ENCODE measurements at places on chromosomes 1 and 21.

GRCh38 chr1:44284184-44284583 lies 70.9 kb downstream of the ERI3 start:
- no peak for DNase-seq

GRCh38 chr1:22976461-22977243 lies 4.0 kb upstream of the LACTBL1 start:
- DNase-seq: peak; percentile 76

DNA sequence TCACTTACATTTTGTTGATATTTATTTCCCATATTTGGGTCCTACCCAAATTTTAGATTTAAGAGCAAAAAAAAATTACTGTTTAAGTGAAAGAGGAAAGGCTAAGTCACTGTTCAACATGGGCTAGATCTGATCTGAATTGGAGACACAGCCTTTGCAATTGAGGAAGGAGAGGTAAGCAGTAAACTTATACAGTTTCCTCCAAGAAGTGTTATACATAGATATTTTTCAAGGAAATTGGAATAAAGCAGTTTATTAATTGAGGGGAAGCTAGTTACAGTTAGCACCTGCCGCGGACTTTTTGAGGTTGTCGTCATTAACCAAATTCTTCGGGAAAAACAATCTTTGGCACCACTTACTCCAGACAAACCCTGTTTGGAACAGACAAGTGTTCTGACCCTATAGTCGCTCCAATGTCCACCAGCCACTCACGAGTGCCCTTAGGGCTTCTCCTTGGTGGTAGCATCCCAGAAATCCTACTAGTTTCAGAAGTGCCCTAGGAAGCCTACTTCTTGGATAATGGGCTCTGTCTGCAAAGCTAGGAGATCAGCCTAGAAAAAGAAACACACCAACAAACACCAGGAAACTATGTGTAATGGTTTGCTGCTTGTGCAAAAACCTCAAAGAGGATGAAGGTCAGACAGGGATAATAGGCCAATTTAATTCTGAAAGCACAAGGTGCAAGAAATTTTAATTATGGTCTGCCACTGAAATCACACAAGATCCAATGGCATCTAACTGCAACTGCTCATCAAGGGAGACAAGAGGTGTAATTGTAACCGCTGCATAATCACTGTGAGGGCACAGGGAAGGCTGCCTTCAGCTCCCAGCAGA lies 2.5 kb downstream of the WLS start:
- DNase-seq: no peak

DNA sequence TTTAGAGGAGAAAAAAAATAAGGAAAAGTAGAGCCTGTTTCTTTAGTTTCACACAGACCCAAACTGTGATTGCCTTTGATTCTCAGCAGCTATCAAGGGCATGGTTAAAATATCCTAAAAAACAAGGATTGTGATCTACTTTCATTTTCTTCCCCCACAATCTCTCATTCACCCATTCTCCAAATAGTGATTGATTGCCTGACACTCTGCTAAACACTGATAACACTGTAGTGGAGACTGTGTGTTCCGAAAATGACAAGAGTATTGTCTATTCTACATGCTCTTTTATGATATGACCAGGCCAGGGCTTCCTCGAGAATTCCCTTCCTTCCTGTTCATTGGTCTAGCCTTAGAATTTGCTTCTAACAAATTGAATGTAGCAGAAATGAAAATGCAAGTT lies 40.2 kb downstream of the PRMT6 start:
- DNase-seq: no peak

GRCh38 chr21:45454926-45455673 lies 50.1 kb downstream of the COL18A1 start:
- DNase-seq: no peak

- no peak for DNase-seq
These were observed 167.2 kb upstream of the PTBP2 start for GRCh38 chr1:96554364-96554763.

DNA sequence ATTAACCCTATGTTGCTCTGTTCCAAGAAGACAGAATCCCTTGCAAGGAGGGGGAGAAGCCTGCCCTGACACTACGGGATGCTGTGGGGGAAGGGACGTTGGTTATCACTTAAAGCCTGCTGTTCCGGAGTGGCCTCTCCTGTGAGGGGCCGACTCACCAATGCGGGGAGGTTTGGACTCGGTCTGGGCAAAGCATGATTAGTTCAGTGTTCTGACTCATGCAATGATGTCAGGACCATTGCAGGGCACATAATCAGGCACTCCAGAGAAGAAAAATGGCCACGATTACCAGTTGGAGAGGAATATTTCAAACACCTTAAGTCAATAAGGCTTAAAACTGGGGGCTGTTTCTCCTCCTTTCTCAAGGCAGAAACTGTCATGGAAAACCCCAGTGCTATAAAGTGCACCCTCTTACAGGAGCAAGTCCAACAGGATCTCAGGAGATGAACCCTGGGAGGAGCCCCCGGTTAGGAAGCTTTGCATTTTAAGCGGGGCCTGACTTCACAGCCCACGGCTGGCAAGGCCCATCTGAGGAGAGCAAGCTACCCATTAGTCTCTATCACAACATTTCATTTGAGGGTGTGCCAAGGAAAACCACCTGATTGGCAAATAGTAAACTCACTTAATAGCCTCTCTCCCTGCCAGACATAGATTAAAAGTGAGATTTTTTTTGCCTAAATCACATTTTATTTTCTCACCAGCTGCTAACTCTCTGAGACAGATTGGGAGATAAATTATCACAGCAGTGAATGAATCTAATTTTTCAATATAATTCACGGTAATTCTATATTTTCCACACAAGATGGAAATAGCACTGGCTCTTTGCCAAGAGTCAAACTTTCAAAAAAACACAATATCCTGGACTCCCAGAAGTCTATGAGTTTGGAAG lies 202.5 kb downstream of the C1orf94 start:
- DNase-seq: no peak

DNA sequence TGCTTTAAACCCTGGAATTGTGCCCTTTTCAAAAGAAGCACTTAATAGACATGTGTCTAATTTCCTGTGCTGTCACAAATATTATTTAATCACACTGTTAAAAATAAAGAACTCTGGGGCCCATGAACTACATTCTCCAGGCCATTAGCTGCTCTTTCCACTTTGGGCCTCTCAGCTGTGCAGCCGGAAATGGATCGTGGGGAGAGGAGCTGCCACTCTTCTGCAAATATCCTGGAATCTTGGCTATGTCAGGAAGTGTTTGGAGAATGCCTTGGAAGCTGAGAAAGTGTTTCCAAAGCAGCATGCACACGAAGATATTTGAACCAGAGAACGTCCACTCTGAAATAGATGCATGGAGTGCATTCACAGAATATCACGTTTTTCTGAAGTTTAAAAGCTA lies 27.5 kb upstream of the VPS26C start:
- no peak for DNase-seq

DNA sequence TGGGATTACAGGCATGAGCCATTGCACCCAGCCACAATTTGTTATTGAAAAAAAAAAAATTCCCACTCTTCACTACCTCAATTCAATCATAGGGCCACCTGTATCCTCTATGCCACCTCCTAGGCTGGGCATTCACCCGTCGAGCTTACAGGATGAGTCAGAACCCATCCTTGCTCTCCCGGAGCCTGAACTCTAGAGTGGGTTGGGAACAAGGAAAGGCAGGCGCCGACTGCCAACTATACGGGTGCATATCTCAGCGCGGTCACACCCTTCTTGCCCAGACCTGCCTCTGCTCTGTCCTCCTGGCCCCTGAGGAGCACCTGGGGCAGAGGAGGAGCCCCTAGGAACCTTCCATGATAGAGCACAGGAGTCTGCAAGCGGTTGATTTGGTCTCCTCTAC lies 21.4 kb upstream of the LBR start:
- no peak for DNase-seq

DNA sequence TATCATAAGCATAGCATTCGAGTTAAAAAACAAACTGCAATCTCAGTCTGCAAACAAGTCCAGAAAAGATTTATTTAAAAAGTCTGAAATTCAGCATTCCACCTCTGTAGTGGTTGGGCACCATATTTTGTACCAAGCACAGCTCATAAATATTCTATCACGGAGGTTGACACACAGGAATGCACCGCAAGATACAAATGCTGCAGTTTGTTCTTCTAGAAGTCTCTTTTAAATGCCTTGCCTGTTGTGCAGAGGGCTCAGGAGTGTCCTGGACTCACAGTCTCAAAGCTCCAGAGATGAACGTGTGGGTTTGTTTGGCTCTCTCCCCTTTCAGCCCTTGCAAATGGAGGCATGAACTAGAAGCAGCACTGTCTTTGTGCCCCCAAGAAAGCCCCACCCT lies 212.4 kb upstream of the USP24 start:
- no peak for DNase-seq

- no peak for DNase-seq
These were observed 51.9 kb downstream of the IER5 start for GRCh38 chr1:181140398-181140797.

DNA sequence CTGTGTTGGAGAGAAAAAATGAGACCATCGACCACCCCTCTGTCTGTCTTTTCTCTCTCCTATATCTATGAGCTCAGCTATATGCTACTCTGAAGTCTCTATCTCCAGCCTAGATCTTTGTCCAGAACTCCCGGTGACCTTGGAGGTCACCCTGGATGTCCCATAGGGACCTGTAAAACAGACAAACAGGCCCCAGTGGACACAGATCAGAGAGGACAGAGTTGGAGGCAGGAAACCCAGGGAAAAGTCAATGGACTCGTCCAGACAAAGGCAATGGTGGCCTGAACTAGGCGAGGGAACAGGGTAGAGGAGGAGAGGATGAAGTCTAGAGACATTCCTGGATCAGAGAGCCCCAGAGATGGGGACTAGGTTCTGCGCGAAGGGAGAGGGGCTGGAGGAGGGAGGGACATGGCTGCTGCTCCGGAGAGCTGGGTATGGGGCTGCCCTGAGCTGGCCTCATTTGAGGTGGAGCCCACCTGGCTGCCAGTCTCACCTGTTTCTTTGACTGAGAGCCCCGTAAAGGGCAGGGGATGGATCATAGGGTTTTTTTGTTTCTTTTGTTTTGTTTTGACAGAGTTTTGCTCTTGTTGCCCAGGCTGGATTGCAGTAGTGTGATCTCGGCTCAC lies 10.6 kb upstream of the MARCKSL1 start:
- DNase-seq: no peak

GRCh38 chr1:71717186-71717585 lies 565.2 kb downstream of the NEGR1 start:
- DNase-seq: no peak

- no peak for DNase-seq
These were observed 492.6 kb downstream of the KCNT2 start for GRCh38 chr1:196115646-196116045.

DNA sequence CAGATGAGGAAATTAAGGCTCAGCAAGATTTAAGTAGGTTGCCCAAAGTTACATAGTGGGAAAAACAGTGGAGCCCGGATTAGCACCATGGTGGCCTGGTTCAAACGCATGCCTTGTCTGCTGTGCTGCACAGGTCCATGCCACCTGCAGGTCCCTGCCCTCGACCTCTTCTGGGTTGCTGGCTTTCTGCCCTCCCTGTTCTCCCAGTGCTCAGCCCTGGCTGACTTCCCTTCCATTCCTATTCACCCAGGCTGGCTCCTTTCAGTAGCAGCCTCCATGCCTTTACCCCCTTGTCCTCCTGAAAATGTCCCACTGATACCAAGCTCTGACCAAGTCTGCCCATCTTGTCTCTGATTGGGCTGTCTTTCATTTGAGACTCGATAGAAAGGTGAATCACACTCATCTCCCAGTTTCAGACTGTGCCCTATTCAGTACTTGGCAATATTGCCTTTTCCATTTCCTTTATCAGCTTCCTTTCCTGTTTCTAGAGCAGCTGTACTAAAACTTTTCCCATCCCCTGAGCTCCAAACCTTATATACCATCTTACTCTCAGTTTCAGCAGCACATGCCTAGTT lies 75.8 kb downstream of the ST3GAL3 start:
- no peak for DNase-seq

GRCh38 chr1:74620242-74620641 lies 53.4 kb downstream of the ERICH3 start:
- no peak for DNase-seq

- no peak for DNase-seq
These were observed 12.3 kb downstream of the FAM3B start for GRCh38 chr21:41328660-41329607.

DNA sequence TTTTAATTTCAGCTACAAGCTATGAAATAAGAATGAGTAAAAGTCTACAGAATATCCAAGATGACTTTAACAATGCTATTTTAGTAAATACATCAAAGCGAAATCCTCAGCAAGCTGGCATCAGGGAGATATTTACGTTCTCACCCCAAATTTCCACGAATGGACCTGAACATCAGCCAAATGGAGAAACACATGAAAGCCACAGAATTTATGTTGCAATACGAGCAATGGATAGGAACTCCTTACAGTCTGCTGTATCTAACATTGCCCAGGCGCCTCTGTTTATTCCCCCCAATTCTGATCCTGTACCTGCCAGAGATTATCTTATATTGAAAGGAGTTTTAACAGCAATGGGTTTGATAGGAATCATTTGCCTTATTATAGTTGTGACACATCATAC lies 13.7 kb upstream of the CLCA1 start:
- DNase-seq: no peak

GRCh38 chr1:79197421-79197820 lies 190.9 kb upstream of the ADGRL4 start:
- no peak for DNase-seq

GRCh38 chr21:34192646-34193285 lies 119.4 kb downstream of the MRPS6 start:
- no peak for DNase-seq

- DNase-seq: no peak
These were observed 205.1 kb upstream of the COA6 start for GRCh38 chr1:234168061-234168724.

DNA sequence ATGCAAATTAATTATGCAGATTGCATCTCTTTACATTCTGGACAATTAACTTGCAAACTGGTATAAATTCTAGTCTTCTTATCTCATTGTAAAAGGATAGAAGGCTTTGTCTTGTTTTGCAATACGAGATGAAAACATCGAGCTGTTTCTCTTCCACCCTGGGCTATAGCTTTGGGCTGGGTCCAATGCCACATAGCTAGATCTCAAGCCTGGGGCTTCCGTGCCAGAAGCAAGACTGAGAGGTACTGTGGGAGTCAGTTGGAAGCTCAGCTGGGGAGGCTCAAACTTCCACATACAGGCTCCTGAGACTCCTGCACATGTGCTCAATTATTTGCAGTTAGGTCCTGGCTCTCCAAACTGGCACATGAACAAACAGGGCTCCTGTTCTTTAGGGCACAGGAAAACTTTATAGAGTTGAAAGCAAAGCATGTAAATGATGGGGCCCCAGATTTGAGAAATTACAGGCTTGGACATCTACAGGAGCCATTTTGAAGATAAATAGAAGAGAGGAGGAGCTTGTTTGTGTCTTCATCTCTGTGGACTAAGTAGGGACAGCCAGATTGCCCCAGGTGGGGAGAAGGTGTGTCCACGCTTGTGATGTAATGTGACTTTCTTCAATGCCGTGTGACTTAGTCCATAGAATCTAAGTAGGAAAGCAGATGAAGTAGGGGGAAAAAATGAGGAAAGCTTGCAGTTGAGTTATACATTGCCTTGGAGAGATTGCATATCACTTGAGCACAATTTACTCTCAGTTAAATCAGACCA lies 65.9 kb upstream of the SIPA1L2 start:
- no peak for DNase-seq

GRCh38 chr1:62706985-62707743 lies 19.0 kb upstream of the DOCK7 start:
- DNase-seq: no peak

Measured in inflammatory macrophage treated with lipopolysaccharide for 4 hours (primary cell).